Amniotic epithelial cell (primary cell): ENCODE measurements at places on chromosomes 1 and 21.

GRCh38 chr1:115976921-115977498, 697 bp downstream of the SLC22A15 start:
- no peak for DNase-seq

GRCh38 chr1:160860840-160861505, 1.7 kb downstream of the CD244 start:
- DNase-seq = no peak

DNA sequence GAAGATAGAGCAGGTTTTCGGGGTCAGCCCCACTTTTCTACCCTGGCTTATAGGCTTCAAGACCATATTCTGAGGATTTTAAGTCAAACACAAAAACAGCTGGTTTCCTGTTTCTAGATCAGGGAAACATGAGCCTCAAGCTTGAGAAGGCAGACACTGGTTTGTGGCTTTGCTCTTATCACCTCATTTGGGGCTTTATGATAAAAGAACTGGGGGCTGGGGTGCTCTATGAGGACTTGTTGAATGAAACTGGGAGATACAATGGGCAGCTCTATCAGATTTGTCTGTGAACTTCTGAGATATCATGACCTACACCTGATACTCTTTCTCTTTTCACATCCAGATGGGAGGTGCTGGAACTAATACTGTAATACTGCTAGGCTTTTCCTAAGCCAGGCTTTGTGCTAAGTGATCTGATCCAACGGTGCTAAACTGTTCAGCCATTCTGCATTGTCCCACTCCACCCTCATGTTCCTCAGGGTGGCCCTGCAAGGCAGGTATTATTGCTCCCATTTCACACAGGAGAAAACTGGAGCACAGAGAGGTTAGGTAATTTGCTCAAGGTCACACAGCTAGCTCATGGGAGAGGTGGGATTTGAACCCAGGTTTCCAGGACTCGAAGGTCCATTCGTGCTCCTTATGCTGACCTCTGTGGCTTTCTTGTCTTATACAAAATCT, 6.6 kb downstream of the AJAP1 start:
- no peak for DNase-seq

DNA sequence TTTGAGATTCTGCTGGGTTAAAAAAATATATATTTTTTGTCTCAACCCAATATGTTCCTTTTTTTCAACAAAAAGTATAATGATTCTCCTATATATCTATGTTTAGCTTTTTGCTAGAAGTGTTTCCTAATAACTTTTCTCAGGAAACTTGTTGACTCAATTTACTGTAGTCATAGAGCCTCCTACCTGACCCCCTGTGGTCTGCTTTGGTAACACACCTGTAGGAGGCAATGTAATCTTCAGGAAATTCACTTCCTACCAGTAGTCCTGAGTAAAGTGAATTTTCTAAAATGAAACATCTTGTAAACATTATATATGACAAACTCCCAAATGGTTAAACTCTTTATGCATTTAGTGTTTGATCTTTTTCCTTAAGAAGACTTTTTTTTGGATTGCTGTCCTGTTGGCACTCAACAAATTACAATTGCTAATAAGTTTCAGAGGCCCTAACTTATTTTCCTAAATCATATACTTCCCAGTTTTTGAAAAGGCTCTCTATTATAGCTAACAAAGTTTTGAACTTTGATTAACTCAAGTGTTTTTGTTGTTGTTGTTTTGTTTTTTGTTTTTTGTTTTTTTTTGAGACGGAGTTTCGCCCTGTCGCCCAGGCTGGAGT, 118.3 kb downstream of the OLFML2B start:
- peak; percentile 43 for DNase-seq

GRCh38 chr1:24384251-24385090, 29.1 kb downstream of the STPG1 start:
- DNase-seq = peak; percentile 74

- DNase-seq = no peak
Observed at GRCh38 chr21:32131960-32132359, 146.9 kb downstream of the MIS18A start.

- no peak for DNase-seq
Observed at GRCh38 chr1:12734651-12735050, 11.3 kb upstream of the CFAP107 start.

GRCh38 chr1:21238141-21238800, 52.0 kb downstream of the ECE1 start:
- DNase-seq = no peak

GRCh38 chr1:76856104-76856503, 11.2 kb upstream of the ST6GALNAC5 start:
- DNase-seq = no peak

DNA sequence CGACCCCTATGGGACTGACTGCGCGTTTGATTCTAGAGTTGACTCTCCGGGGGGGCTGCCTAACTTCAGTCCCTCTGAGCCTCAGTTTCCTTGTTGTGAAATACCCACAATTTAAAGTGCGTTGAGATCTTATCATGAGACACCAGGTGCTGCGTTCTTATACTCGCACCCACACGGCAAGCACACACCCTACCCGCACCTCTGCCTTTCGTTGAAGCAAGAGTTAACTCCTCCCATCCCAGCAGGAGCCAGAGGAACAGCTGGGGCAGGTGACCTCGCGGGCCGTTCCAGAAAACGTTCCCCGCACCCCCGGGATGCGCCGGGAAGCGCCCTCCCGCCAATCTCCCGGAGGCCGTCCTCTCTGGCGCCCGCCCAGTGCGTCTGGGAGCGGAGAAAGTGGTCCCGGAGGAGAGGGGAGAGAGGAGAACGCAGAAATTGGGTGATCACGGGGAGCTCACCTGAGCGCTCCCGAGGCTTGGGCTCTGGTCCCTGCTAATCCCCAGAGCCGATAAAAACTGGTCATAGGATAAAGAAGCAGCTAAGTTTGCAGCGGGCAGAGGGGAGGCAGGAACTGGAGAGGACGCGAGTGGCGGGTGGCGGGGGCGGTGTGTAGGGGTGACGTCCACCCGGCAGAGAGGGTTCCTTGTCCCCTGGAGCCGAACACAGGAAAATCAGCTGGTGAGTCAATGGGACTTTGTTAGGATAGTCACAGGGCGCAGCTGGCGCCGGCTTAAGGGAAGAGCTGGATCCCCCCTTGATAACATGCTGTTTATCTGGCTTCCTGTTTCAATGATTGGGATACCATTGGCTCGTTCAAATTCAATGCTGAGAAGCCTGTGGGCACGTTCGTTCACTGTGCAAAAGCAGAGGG, 869 bp downstream of the NAV1 start:
- no peak for DNase-seq

DNA sequence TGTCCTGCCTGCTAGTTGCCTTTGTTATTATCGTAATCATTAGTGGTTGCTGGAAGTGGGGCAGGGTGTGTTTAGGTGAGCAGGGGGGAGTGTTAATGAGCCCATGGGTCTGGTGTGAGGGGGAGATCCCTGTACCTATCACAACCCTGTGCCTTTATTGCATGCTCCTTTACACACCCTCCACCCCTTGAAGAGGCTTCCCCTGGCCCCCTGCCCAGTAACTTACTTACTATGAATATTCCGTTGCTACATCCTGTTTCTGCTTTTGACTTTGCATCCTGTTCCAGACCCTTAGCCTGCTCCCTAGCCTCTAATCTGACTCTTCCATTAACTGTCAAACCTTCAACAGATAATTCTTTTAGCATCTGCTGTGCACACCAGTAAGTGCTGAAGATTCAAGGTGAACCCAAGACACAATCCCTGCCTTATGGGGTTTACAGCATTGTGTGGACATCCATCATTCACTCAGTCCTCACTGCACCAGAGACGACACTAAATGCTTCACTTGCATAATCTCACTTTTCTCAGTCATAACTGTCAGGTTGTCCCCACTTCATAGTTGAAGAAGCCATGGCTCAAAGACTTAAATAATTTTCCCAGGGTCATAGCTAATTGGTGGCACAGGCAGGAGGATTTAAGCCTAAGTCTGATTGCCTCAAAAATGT, 47.9 kb downstream of the CDC7 start:
- DNase-seq = no peak

DNA sequence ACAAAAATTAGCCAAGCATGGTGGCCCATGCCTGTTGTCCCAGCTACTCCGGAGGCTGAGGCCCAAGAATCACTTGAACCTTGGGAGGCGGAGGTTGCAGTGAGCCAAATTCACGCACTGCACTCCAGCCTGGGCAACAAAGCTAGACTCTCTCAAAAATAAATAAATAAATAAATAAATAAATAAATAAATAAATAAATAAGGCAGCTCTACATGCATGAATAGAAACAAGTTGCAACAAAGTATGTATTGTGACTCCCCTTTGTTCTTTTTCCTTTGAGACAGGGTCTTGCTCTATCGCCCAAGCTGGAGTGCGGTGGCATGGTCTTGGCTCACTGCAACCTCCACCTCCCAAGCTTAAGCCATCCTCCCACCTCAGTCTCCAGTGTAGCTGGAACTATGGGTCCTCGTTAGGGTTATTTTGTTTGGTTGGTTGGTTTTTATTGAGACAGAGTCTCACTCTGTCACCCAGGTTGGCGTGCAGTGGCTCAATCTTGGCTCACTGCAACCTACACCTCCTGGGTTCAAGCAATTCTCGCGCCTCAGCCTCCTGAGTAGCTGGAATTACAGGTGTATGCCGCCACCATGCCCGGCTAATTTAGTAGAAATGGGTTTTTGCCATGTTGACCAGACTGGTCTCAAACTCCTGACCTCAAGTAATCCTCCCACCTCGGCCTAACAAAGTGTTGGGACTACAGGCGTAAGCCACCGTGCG, 8.0 kb downstream of the USP48 start:
- DNase-seq = no peak
